ENCODE measurements at places on chromosomes 4 and X.

DNA sequence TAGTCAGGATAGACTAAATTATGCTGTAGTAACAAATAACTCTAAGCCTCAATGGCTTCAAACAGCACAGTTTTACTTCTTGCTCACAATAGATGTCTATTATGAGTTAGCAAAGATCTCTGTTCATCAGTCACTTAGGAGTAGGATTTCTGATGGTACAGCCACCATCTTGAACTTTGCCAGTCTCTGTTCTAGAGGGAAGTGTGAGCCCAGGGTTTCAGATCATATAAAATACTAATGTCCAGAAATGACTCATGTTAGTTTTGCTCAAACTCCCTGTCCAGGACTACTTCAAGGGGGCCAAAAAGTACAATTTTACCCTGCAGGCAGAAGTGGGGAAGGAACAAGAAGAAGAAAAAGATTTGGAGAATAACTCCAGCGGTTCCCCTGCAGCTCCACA lies 77.1 kb upstream of the LSM6 start:
- peak; percentile 83 for DNase-seq

GRCh38 chr4:154292589-154292988 lies 199.0 kb downstream of the DCHS2 start:
- DNase-seq: peak; percentile 2

GRCh38 chr4:171676555-171677215 lies 136.5 kb upstream of the GALNTL6 start:
- DNase-seq: peak; percentile 73

- DNase-seq: no peak
These were observed 250.7 kb upstream of the AGA start for GRCh38 chr4:177692907-177693306.

- DNase-seq: no peak
These were observed 66.7 kb downstream of the GPM6A start for GRCh38 chr4:175745329-175745728.

- peak; percentile 90 for DNase-seq
These were observed 13.2 kb downstream of the CLNK start for GRCh38 chr4:10671366-10671765.

DNA sequence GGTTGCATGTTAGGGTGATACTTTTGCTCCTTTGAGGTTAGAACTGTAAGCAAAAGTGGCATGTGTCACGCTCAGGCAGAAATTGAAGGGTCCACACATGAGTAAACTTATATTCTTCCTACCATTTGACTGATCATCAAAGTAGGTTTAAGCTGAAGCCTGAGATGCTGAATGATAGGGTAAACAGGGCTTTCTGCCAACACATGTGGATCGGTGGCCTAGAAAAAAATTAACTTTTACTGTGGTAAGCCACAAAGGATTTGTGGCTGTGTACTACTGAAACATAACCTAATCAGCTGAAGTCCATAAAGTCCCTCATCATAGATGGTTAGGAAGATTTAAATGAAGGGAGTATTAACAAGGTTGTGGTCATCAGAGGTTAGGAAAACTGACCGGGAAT lies 1070.1 kb downstream of the STPG2 start:
- no peak for DNase-seq

GRCh38 chr4:129822701-129823100 lies 726.7 kb downstream of the C4orf33 start:
- no peak for DNase-seq

- DNase-seq: no peak
These were observed 83.4 kb upstream of the COX18 start for GRCh38 chr4:73152893-73153292.

- DNase-seq: peak; percentile 42
These were observed 11.1 kb upstream of the GPM6A start for GRCh38 chr4:175823015-175823742.

DNA sequence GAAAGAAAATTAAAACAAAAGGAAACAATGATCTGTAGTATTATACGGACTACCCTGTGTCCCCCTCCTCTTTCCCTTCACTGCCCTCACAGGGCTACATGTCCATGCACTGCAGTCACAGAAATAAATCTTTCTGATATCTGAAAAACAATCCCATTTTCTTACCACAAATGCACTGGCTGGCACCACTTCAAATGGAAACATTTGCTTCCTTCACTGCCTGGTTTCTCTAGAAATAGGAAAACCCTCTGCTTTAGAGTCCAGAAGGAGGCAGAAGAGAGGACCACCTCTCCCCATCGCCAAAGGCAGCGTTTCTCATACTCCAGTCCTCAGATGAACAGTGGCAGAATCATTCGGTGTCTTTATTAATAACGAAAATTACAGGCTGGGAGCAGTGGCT lies 98.2 kb downstream of the GRIA3 start:
- DNase-seq: no peak

DNA sequence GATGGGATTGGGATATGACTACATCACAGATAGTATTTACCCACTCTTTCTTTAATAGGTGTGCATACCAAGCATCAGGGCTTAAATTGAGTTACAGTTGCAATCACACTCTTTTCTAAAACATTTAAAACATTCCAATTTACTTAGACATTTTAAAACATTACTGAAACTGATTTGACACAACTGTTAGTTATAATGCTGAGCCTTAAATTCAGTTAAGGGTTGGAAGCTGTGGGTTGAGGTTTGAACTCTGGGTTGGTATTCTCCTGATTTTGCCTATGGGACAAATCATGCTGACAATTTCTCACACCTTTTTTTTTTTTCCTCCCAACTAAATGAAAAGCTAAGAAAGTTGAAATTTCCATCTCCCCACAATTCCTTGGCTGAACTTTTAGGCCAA lies 16.3 kb downstream of the SLIT2 start:
- no peak for DNase-seq

GRCh38 chr4:4268776-4269175 lies 20.8 kb upstream of the TMEM128 start:
- DNase-seq: no peak

GRCh38 chr4:147924604-147925412 lies 192.9 kb downstream of the ARHGAP10 start:
- DNase-seq: no peak

DNA sequence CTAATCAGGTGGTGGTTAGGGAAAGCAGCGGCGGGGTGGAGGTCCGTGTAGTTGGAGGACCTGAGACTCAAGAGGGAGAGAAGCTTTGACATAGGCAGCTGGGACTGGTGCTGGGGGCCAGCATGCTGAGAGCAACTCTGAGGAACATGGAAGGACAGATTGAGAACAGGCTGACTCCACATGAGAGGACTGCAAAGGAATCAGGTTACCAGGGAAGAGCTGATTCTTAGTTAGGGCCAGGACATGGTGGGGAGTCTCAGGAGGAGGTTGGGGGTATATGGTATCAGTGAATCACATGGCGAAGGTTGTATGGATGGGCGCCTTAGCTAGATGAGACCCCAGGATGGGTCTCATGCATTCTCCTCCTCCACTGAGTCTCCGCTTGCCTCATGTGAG lies 264.0 kb upstream of the BOD1L1 start:
- DNase-seq: no peak

GRCh38 chrX:31057691-31058090 lies 14.2 kb downstream of the FTHL17 start:
- no peak for DNase-seq

DNA sequence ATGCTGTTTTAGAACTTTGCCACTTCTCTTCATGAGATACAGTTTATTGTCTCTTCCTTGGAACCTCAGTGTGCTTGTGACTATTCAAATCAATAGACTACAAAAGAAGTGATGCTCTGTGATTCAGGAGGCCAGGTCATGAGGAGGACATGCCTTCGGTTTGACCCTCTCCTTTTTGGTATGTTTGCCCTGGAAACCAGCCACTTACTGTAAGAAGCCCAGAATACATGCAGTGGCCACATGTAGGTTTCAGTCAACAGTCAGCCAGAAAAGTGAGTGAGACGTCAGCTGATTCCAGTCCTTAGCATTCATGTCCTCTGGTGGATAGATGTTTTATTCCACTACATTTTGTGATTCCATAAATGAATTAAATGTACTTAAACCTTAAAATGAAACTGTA lies 328.7 kb downstream of the PCDH18 start:
- DNase-seq: no peak

DNA sequence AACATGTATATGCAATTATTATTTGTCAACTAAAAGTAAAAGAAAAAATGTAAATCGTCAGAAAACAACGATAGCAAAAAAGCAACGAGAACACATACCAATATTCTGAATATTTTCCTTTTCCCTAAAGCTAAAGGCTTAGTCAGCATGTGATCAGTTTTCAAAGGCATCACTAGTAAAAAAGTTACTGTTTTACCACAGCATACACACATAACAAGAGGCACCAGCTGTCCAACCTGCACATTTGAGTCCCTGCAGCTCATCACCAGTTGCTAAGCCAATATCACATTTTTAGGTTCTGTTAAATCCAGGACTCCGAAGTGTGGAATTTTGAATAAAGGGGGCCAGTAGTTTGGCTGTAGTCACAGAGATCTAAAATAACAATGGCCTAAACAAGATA lies 203.8 kb downstream of the ADGRA3 start:
- no peak for DNase-seq

DNA sequence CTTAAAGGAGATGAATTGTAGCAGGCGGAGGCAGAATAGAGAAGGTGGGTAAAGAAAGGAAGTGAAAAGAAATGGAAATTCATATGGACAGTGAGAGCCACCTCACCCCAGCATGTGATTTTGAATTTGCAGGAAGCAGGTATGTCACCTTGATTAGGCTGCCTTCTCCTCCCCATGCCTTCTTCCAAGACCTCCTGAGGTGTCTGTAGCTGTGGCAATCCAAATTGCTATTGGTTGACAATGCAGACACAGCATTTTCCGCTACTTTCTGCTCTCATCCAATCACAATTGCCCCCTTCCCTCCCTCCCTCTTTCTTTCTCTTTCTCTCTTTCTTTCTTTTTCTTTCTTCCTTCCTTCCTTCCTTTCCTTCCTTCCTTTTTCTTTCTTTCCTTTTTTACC lies 38.5 kb downstream of the RAB33B start:
- no peak for DNase-seq

DNA sequence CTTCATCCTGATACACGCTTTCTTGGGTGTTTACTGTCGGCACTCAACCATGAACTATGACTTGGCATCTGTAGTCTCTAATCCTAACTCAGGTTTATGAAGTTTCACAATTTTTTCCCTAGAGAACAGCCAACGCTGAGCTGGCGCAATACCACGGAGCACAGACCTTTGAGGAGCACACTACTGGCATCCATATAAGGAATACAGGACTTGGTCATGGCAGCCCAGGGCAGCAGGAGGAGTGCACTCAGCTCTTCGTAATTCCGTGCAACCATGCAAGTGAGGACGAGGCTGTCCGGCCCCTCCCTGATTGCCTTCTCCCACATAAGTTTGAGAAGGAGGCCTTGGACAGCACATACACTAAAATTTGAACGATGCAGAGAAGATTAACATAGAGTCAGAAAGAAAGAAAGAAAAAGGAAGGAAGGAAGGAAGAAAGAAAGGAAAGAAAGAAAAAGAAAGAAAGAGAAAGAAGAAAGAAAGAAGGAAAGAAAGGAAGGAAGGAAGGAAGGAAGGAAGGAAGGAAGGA lies 41.0 kb upstream of the PDLIM5 start:
- no peak for DNase-seq

DNA sequence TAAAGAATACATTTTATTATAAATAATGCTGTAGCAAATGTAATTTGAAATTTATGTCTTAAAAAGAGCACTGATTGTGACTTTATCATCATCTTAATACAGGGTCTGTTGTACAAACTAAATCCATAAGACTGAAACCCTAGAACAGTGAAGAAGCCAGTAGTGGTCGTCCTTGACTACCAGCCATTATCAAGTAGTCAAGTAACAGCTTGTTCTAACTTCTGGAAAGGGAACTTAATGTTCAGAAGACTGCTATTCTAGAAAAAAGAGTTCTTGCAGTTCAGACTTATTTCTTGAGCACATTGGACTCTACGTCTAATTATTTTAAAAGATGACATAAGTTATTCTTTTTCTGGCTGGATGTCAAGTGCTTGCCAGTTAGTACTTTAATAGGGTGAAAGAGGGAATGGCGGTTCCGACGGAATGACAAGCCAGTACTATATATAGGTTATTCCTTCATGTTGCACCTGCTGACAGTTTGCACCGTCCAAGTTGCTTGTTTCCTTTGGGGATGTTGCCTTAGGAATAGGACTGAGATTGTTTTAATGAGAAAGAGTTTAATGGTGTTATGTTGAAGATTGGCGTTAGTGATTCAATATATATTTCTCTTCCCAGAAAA lies 109.9 kb downstream of the RAPGEF2 start:
- no peak for DNase-seq

GRCh38 chr4:139167774-139168444 lies 9.1 kb downstream of the ELF2 start:
- DNase-seq: peak; percentile 36

- DNase-seq: no peak
These were observed 195.0 kb upstream of the GATB start for GRCh38 chr4:151955721-151956380.

DNA sequence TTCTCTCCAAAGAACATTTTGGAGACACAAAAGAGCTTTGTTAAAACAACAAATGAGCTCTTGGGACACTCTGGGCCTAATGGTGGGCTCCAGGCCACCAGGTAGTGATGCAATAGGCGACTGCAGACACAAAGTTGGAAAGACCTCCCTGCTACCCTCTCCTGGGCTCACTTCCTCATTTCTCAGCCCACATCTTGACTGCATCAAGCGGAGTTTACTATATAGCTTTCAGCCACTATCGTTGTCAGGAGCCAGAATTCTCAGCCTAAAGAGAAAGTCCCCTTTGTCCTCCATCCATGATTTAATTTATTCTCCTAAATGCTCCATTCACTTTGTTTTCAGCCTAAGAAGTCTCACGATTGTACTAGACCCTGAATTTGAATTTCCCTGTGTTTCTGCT lies 114.9 kb downstream of the EFHC2 start:
- DNase-seq: peak; percentile 44

GRCh38 chr4:4254666-4255065 lies 6.6 kb upstream of the TMEM128 start:
- no peak for DNase-seq

DNA sequence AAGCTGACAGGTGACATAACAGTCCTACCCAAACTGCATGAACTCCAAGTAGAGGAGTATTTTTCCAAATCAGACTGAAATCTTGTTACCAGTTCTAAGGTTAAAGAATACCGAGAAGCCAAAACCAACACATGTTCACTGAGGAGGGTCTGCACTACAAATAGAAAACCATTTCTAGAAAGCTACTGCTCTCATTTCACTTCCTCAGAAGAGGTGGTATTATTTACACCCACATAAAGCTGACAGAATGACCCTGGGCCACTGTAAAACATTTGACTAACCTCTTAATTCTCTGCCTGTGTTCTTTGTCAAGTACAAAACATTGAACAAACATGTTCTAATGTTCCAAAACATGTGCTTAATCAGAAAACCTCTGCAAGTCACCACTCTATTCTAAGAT lies 95.8 kb downstream of the IQCM start:
- DNase-seq: no peak

GRCh38 chr4:39961311-39961877 lies 16.3 kb downstream of the PDS5A start:
- DNase-seq: no peak
